Fibroblast of mammary gland (primary cell): ENCODE measurements at places on chromosomes 4 and X.
A peak's percentile ranks its signal among the peaks of the same experiment; 100 is the strongest.

DNA sequence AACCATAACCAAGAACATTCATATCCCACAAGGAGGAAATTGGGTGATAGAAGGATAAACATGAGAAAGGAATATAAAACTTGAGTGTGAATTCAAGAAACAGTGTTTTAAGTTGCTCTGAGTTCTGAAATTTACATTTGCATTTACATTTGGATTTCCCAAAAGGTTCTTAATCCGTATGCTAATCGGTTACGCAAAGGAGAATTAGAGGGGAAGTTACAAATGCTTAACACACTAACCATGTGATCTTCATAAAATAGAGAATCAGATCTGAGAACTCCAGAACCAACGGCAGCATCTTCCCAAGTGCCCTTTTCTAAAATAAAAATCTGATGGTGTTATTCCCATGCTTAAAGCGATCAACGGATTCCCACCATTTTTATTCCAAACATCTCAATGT, 48.0 kb downstream of the PROM1 start:
- DNase-seq: no peak

DNA sequence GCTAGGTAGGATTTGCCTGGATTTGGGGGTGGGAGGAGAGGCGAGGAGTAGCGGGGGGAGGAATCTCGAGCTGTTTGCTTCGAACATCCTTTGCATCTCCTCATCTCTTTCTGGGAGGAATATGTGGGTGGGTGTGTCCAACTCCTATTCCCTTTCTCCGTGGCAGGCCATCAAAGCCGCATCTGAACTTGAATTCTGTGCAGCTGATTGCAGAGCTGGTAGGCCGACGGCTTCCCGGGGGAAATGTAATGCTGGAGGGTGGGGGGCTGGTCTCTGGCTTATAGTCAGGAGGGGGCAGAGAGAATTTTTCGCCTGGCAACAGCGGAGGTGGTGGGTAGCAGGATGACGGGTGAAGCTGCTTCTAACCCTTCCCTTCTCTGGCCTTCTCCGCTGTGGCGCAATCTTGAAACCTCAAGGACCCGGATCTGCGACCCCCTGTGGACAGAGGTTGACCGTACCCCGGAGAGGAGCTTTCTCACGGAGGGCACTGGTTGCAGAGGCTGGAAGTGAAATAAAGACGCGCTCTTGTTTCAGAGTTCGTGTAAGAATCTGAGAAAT, 628 bp downstream of the ZCCHC12 start:
- no peak for DNase-seq

DNA sequence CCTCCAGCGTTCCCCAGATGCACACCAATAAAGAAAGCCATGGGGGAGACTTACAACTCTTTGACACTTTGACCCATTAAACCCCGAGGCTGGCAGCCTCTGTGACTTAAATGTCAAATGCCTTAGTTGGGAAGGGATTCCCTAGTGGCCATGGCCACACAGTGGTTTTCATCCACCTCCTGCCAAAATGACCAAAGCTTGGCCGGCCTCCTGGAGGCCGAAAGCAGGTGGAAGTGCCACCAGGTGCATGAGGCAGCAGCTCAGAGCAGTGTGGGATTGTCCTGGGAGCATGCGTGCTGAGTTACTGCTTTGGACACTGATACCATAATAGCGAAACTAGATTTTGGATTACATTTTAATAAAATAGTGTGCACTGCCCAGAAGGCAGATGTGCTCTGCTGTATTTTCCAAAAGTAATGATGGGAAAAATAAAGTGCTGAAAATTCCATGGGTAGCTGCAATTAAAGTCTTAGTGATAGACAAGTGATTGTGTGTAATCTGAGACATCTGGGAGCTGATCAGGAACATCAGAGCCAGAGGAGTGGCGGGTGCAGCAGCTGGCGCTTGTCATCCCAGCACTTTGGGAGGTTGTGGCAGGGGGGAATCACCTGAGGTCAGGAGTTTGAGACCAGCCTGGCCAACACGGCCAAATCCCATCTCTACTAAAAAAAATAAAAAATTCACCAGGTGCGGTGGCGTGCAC, 39.8 kb upstream of the TADA2B start:
- DNase-seq: no peak

- no peak for DNase-seq
Measured at GRCh38 chrX:585115-585808, 45.3 kb upstream of the SHOX start.

DNA sequence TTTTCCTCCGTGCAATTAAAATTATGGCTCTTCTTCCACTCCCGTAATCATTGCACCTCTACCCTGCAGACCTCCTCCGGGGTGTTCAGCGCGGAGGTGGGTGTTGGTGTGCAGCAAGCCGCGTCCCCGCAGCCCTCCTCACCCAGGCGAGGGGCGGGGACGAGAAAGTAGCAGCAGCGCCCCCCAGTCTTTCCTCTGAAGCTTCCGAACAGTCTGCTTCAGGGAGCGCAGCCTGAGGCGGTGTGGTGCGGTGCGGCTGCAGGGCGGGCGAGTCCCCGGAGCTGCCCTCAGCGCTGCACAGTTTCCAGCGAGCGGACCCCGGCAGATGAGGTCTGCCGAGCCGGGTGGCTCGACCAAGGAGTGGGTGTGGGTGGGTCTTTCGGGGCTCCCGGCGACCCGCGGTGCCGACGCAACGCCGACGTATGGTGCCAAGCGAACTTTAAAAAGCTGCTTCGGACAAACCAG, at the start of gene FRAS1:
TSS of gene FRAS1 (plus strand) at position 189 of the 465 bp plus-strand sequence. CDS start 687 bp downstream, outside the sequence.
- peak; percentile 27 for DNase-seq

GRCh38 chrX:39911278-39911897, 186.4 kb downstream of the BCOR start:
- DNase-seq: no peak

GRCh38 chr4:8582436-8582835, 2.2 kb downstream of the GPR78 start:
- DNase-seq: no peak

GRCh38 chr4:41150401-41150800, 63.9 kb downstream of the APBB2 start:
- no peak for DNase-seq
